ENCODE measurements at places on chromosomes 3 and 15. TPM values are rescaled to one million over a fixed set of nuclear protein-coding genes. Genes with fewer than 3 reads are reported as not detected.
A peak's percentile ranks its signal among the peaks of the same experiment; 100 is the strongest.

Gene GAP43
- not detected for total RNA-seq

Gene PLSCR4
- not detected for total RNA-seq

Gene EIF4A2
- 291 TPM for total RNA-seq

Gene FYCO1
- 10.6 TPM for total RNA-seq

GRCh38 chr3:45103334-45103733, 42.8 kb downstream of the CDCP1 start:
- DNase-seq = no peak

DNA sequence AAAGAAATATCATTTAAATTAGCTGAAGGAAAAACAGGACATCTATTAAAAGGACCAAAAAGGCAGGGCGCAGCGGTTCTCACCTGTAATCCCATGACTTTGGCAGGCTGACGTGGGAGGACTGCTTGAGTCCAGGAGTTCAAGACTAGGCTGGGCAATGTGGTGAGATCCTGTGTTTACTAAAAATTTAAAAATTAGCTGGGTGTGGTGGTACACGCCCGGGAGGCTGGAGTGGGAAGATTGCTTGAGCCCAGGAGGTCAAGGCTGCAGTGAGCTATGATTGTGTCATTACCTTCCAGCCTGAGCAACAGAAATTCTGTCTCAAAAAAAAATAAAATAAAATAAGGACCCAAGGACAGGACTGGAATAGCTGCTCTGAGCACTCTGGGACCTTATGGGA, 16.2 kb upstream of the HERC1 start:
- DNase-seq = no peak

DNA sequence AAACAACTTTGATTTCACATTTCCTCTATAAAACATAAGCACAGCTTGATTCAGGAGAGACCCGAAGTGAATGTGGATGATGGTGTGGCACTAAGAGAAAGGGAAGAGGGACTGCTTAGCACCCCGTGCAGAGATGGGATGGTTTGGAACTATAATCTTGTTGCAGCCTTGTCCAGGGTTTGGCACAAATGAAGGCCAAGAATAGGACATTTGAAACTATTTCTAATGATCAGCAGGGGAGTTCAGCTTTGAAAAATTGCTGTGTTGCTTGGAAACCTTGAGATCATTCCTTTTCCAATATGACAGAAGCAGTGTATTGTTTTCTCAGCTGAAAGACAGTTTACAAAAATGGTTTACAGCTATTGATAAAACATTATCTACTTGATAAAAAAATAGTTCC, 49.7 kb downstream of the ASB7 start:
- DNase-seq = no peak

GRCh38 chr3:107670986-107671385, 148.2 kb downstream of the BBX start:
- no peak for DNase-seq

DNA sequence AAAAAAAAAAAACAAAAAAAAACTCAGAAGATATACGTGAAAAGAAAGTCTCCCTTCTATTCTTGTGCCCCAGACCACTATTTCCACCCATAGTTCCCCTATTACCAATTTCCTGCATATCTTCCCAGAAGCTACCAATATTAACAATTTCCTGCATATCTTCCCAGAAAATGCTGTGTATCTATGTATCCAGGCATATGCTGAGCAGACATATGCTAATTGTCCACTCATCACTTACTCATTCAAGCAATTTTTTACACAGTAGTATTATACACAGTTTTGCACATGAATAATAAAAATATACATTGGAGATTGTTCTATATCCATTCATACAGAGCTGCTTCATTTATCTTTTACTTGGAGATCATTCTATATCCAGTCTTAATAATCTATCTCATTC, 12.6 kb upstream of the SLMAP start:
- no peak for DNase-seq

DNA sequence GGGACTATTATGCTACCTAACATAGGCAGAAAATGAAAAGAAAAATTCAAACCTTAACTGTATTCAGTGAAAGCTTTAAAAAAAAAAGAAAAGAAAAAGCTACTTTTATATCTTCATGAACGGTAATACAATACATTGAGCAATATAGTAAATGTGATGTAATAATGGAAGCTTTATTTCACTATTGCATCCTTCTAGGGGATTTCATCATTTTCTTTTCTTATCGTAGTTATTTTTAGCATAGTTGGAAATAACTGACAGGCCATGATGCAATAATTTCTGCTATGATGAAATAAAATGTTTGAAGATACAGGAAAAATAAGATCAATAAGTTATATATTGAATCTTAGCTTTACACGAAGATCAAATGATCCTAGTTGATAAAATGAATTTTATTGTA, 40.3 kb upstream of the ZCWPW2 start:
- DNase-seq = no peak

DNA sequence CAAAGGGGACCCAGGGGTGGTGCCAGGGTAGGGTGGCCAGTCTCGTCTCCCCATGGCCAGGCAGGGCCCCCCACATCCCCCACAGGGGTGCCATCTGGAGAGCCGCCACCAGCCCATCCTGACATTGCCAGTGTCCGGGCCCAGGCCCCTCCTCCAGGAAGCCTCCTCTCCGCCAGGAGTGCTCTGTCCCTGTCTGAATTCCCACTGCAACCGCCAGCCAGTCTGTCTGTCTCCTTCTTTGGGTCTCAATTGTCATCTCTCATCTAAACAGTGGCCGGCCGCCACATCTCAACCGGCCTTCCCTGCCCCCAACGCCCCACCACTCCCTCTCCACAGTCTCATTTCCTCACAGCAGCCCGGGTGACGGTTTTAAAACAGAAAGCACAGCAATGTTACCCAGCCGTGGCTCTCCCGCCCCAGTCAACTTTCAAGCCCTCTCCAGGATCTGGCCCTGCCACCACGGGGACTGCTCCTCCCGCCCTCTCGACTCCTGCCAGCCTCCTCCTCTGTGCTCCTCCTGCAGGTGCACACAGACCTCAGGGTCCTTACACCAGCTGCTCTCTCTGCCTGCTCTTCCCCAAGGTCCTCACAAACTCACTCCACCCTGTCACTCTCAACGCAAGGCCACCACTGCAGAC, 57.0 kb downstream of the IQSEC1 start:
- peak; percentile 78 for DNase-seq

GRCh38 chr3:101729586-101729985, 5.2 kb downstream of the CEP97 start:
- no peak for DNase-seq

- no peak for DNase-seq
Measured at GRCh38 chr3:128814519-128815317, 64.7 kb upstream of the ACAD9 start.

GRCh38 chr3:132773071-132773619, 50.9 kb upstream of the NPHP3 start:
- no peak for DNase-seq

- DNase-seq = no peak
Measured at GRCh38 chr15:65346856-65347598, 30.8 kb downstream of the IGDCC3 start.

GRCh38 chr3:176293276-176293675, 904.0 kb downstream of the TBL1XR1 start:
- DNase-seq = no peak
